Activated CD4-positive, alpha-beta memory T cell treated with anti-CD3 and anti-CD28 coated beads, Interleukin-2, amount 10 ng/mL, durations not matched to agents 7 days and 5 days (primary cell): ENCODE measurements at places on chromosomes 1 and 21. TPM values are rescaled to one million over a fixed set of nuclear protein-coding genes. Genes with fewer than 3 reads are reported as not detected.

Gene NBPF6
- total RNA-seq: not detected

Gene NUDT4B
- 1.1 TPM for total RNA-seq

Gene HIVEP3
- total RNA-seq: 27.8 TPM

Gene DNASE2B
- total RNA-seq: not detected

Gene FMO4
- total RNA-seq: 1.2 TPM

Gene CD1B
- not detected for total RNA-seq

Gene RRP1
- 22.6 TPM for total RNA-seq

Gene DMBX1
- total RNA-seq: 0.30 TPM

Gene SLFNL1
- 0.33 TPM for total RNA-seq

- no peaks in the 10 kb centered on the region for H3K27me3 ChIP-seq
- no peaks in the 10 kb centered on the region for H3K36me3 ChIP-seq
- no peak for DNase-seq
- H3K4me3 ChIP-seq: no peak overlapping the region
- H3K4me1 ChIP-seq: no peaks in the 10 kb centered on the region
- no peak overlapping the region for H3K27ac ChIP-seq
Observed at GRCh38 chr1:227901239-227901905, 46.4 kb downstream of the WNT9A start.

GRCh38 chr1:48560577-48560976 is 88.6 kb upstream of the SPATA6 start:
- H3K27me3 ChIP-seq: peaks cover 7% of the 10 kb centered on the region
- no peak overlapping the region for H3K27ac ChIP-seq
- no peak for DNase-seq
- no peaks in the 10 kb centered on the region for H3K36me3 ChIP-seq
- no peaks in the 10 kb centered on the region for H3K4me1 ChIP-seq

GRCh38 chr1:28112388-28113241 is 24.2 kb upstream of the EYA3 start:
- H3K4me3 ChIP-seq: no peak overlapping the region
- DNase-seq: no peak
- no peaks in the 10 kb centered on the region for H3K36me3 ChIP-seq

GRCh38 chr21:40143822-40144525 is 276.7 kb downstream of the PCP4 start:
- H3K27ac ChIP-seq: no peak overlapping the region
- H3K27me3 ChIP-seq: no peaks in the 10 kb centered on the region
- no peak overlapping the region for H3K4me3 ChIP-seq
- H3K36me3 ChIP-seq: no peaks in the 10 kb centered on the region
- no peaks in the 10 kb centered on the region for H3K4me1 ChIP-seq

DNA sequence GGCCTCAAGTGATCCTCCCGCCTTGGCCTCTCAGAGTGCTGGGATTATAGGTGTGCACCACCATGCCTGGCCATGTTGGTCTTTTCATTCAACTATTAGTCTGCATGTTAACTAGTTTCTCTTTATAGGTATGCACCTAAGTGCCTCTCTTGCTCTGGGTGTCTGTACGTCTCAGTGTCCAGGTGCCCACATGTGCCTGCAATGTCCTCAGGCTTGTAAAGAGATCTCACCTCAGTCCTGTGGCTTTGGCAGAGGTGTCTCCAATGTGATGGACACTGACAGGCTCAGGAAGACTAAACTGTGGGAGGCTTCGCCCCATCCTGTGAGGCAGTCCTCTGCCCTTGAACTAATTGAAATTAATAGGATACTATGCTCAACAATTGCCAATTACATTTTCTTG is 526.3 kb downstream of the PTPRU start:
- H3K27ac ChIP-seq: no peak overlapping the region
- H3K4me3 ChIP-seq: no peak overlapping the region
- H3K27me3 ChIP-seq: peaks cover 28% of the 10 kb centered on the region

DNA sequence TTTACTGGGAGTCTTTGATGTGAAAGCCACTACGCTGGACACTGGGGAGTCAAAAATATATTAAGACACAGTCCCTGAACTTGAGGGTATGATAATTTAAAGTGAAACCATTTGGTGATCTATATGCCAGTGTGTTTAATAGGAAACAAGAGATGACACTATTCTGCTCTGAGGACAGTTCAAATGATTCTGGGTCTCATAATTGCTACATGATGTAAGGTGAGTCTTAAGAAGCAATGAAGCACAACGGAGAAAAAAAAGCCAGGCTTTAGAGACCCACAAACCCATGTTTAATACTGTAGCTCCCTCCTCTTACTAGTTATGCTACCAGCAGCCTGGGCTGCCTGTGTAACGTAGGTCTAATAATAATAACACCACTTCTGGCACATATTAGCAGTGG is 14.2 kb upstream of the LRRC8D start:
- no peak overlapping the region for H3K27ac ChIP-seq
- DNase-seq: no peak
- H3K4me1 ChIP-seq: no peaks in the 10 kb centered on the region
- H3K36me3 ChIP-seq: no peaks in the 10 kb centered on the region
- H3K27me3 ChIP-seq: peaks cover 4% of the 10 kb centered on the region

DNA sequence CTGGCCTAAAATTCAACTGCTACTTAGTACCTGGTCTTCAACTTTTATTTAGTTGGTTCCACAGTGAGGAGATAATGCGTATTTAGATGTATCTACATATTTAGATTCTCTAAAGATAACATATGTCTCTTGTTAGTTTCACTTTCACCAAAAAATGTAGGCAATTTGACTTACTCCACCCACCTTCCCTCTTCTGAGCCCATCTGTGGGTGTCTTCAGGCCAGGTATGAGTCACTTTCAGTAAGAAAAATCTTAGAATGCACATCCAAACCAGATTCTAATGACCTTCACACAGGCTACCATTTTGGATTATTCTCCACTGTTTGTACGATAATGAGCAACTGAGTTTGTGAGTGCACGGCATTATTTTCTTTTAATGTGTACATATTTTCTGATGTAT is 501.7 kb downstream of the NEGR1 start:
- DNase-seq: no peak
- H3K27me3 ChIP-seq: no peaks in the 10 kb centered on the region
- H3K4me3 ChIP-seq: no peak overlapping the region
- no peak overlapping the region for H3K27ac ChIP-seq

DNA sequence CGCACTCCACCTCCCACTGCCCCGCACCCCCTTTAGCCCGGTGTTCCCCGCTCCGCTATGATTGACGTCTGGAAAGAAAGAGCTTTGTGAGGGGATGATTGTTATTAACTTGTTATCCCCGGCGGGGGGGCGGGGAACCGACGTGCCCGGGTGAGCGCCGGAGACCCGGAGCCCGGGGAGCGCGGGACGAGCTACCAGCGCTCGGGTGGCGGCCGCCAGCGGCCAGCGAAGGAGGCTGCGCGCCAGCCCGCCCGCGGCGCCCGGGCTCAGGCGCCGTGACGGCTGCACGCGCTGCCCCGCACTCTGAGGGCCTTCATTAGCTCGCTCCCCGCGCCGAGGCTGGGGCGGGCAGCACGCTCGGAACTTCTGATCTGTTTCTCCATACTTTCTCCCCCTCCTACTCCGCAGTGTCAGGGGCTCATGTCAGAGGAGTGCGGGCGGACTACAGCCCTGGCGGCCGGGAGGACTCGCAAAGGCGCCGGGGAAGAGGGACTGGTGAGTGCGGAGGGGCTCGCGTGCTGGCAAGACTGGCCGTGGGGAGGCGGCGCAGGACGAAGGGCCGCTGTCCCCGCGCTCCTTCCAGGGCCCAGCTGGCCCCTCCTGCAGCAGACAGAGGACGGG is 2.1 kb downstream of the LHX8 start:
- no peak for DNase-seq
- H3K27ac ChIP-seq: no peak overlapping the region
- H3K27me3 ChIP-seq: peaks cover 73% of the 10 kb centered on the region
- peaks cover 12% of the 10 kb centered on the region for H3K4me1 ChIP-seq
- peaks cover 4% of the 10 kb centered on the region for H3K36me3 ChIP-seq

DNA sequence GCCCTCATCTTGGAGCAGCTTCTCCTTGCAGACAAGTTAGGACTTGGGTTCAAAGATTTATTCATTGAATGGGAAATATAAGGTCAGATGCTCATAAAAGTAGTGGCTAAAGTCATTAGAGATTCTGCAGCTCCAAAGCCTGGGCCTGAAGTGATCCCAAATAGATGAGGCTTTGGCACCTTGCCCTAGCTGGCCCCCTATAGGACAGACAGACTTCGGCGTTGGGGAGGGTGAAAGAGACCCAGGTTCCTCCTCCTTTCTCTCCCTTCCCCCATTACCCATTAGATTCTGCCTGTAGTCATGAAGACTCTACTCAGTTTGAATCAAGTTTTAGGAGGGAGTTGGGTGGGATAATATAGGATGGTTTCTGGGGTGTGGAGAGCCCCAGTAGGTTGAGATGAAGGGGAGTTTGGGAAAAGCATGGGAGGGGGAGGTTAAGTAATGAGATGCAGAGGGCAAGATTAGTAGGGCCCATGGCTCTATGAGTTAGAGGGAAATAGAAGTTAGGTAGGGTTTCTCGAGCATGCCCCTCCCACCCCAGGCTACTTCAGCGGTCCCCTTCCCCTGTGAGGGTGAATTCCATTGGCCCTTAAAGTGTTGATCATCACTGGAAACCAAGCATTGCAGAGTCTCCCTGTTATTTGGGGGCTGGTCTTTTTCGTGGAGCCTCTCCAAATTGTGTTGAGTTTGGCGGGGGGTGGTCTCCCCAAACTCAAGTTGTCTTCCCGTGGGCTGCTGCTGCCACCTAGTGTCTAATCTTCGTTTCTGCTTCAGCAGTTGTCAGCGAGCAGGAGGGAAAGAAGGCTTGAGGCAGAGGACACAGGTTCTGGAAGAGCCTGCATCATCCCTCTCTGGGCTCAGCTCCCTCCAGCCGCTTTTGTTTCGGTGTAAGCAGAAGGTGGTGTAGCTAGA is 2.1 kb upstream of the AHDC1 start:
- DNase-seq: peak; percentile 61
- H3K4me3 ChIP-seq: no peak overlapping the region
- H3K27me3 ChIP-seq: peaks cover 5% of the 10 kb centered on the region
- no peaks in the 10 kb centered on the region for H3K36me3 ChIP-seq

- H3K27me3 ChIP-seq: peaks cover 3% of the 10 kb centered on the region
- H3K4me1 ChIP-seq: peaks cover 17% of the 10 kb centered on the region
- no peaks in the 10 kb centered on the region for H3K36me3 ChIP-seq
- no peak for DNase-seq
- H3K4me3 ChIP-seq: no peak overlapping the region
Observed at GRCh38 chr1:88661951-88662699, 21.9 kb upstream of the PKN2 start.

- peaks cover 77% of the 10 kb centered on the region for H3K4me1 ChIP-seq
- no peak overlapping the region for H3K4me3 ChIP-seq
- no peak for DNase-seq
Observed at GRCh38 chr1:181135815-181136737, 47.6 kb downstream of the IER5 start.

- no peak overlapping the region for H3K27ac ChIP-seq
- H3K4me3 ChIP-seq: no peak overlapping the region
- DNase-seq: no peak
Observed at GRCh38 chr21:39633770-39634181, 21.0 kb downstream of the B3GALT5 start.

GRCh38 chr1:85109475-85109874 is 61.2 kb upstream of the MCOLN3 start:
- no peak overlapping the region for H3K4me3 ChIP-seq
- peaks cover 11% of the 10 kb centered on the region for H3K27me3 ChIP-seq
- no peaks in the 10 kb centered on the region for H3K4me1 ChIP-seq
- H3K27ac ChIP-seq: no peak overlapping the region
- H3K36me3 ChIP-seq: no peaks in the 10 kb centered on the region

DNA sequence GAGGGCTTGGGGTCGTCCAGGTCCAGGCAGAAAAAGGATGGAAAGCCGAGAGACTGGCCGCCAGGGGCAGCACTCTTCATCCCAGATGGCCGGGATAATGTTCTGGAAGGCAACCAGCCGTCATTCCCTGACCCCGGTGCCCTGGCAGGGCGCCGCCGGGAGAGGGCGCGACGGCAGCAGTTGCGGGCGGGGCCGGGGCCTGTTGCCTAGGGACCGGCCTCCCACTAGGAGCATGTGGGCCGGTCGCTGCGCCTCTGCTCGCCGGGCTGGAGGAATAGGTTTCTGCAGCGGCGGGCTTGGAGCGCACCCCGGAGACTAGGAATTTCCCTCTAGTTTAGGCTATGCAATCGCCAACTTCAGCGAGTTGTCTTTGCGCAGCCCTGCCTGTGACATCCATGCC is 11.0 kb downstream of the DMRTB1 start:
- H3K36me3 ChIP-seq: no peaks in the 10 kb centered on the region
- H3K4me1 ChIP-seq: no peaks in the 10 kb centered on the region
- no peak for DNase-seq
- no peaks in the 10 kb centered on the region for H3K27me3 ChIP-seq

DNA sequence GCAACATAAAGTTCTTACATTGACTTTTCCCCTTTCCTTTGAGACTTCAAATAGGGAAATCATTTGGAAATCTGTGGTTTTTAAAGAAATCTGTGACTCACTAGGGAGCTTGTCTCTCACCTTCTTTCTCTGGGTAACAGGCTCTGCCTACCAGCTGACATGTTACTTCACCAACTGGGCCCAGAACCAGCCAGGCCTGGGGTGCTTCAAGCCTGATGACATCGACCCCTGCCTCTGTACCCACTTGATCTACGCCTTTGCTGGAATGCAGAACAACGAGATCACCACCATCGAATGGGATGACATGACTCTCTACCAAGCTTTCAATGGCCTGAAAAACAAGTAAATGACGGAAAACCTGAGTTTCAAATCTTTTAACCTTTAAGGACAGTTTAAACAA is 9.2 kb upstream of the CHIA start:
- H3K36me3 ChIP-seq: no peaks in the 10 kb centered on the region
- no peaks in the 10 kb centered on the region for H3K27me3 ChIP-seq
- H3K4me3 ChIP-seq: no peak overlapping the region
- H3K4me1 ChIP-seq: peaks cover 10% of the 10 kb centered on the region
- no peak overlapping the region for H3K27ac ChIP-seq

DNA sequence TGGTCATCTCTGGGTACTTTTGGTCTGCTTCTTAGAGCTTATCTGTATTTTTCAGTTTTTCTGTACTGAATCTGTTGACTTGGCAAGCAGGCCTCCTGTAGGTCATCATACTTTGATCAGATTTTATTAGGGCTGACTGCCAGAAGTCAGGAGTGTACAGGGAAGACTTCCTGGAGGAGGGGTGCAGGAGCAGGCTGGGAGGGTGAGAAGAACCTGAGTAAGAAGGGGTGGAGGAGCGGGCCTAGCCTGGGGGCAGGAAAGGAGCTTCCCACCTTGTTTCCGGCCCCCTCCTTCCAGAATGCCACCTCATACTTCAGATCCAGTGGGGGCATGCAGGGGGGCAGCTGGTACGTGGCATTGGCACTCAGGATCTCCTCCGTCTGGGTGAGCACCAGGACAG is 18.3 kb upstream of the IL22RA1 start:
- no peak overlapping the region for H3K4me3 ChIP-seq
- H3K36me3 ChIP-seq: peaks cover 8% of the 10 kb centered on the region
- H3K27ac ChIP-seq: no peak overlapping the region
- H3K27me3 ChIP-seq: no peaks in the 10 kb centered on the region
- DNase-seq: no peak

GRCh38 chr1:168708698-168709404 is 20.2 kb downstream of the DPT start:
- H3K4me1 ChIP-seq: no peaks in the 10 kb centered on the region
- DNase-seq: no peak
- peaks cover 3% of the 10 kb centered on the region for H3K27me3 ChIP-seq

DNA sequence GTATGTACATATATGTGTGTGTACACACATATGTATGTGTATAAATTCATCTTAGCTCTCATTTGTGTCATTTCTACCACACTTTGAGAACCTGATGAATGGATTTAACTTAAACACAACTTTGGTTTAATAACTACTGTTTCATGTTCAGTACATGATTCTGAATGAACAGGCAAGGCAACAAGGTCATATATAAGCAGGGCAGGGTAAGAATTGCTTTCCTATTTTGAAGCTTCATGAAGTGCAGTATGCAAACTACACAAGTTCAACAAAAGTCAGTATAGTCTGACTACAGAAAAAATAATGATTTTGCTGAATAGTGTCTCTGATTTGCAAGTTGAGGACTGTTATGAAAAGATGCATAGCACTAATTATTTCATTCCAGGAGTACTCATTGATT is 127.6 kb downstream of the KCNK2 start:
- no peaks in the 10 kb centered on the region for H3K36me3 ChIP-seq
- H3K27ac ChIP-seq: no peak overlapping the region
- H3K27me3 ChIP-seq: no peaks in the 10 kb centered on the region
- H3K4me3 ChIP-seq: no peak overlapping the region
